Vagina (tissue), 2 donors: ENCODE measurements at places on chromosomes 11 and 22. TPM values are rescaled to one million over a fixed set of nuclear protein-coding genes. Genes with fewer than 3 reads are reported as not detected.
A peak's percentile ranks its signal among the peaks of the same experiment; 100 is the strongest.

NEFH gene
- 4.2 TPM for total RNA-seq

GRCh38 chr22:35253946-35254345 is 3.3 kb upstream of the HMGXB4 start:
- DNase-seq = no peak

NAALAD2 gene
- total RNA-seq = 0.98 TPM

DNA sequence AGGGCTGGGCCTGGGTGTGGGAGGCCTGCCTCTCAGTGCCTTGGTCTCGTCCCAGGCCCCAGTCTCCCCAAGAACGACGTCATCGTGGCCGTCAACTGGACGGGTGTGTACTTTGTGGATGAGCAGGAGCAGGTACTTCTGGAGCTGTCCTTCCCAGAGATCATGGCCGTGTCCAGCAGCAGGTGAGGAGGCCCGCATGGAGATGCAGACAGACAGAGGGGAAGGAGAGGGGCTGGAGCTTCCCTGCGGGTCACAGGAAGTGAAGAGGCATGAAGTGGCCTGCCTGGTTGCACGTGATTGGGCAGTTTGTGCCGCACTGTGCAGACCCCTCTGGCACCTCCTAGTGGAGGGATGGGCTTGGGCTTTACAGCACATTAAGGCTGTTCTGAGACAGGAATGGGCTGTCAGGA is 70.4 kb downstream of the MYO7A start:
- no peak for DNase-seq

DNA sequence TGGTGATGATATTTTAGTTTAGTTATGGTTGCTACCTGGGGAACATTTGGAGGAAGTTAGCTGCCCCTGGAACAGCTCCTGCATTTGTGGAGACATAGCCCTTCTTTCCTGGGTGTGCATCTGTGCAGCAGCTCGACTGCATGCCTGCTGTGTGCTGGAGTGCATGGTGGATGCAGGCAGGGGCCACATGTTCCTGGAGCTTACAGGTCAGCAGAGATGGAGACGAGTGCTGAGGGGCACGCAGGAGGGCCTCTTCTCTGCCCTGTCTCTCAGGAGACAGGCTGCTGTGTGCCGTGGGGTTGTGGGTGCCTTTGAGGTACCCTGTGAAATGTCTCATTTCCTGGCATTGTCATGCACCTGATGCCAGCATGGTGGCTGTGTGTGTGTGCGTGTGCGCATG is 87.5 kb downstream of the TBC1D22A start:
- peak; percentile 44 for DNase-seq

- DNase-seq = no peak
These were observed 7.3 kb upstream of the MCAM start for GRCh38 chr11:119324189-119324588.

- DNase-seq = no peak
These were observed 2.4 kb downstream of the CCS start for GRCh38 chr11:66595245-66595904.

DNA sequence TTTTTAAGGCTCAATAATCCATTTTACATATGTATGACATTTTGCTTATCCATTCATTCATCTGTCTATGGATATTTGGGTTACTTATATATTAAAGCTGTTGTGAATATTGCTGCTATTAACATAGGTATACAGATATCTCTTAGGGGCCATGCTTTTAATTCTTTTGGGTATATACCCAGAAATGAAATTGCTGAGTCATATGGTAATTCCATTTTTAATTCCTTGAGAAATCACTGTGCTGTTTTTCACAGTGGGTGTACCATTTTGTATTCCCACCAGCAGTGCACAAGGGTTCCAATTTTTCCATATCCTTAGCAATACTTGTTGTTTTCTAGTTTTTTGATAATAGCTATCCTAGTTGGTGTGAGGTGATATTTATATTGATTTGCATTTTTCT is 19.0 kb downstream of the PRMT3 start:
- no peak for DNase-seq

KCNJ4 gene
- not detected for total RNA-seq

GRCh38 chr11:79510960-79511359 is 70.1 kb upstream of the TENM4 start:
- DNase-seq = no peak

DNA sequence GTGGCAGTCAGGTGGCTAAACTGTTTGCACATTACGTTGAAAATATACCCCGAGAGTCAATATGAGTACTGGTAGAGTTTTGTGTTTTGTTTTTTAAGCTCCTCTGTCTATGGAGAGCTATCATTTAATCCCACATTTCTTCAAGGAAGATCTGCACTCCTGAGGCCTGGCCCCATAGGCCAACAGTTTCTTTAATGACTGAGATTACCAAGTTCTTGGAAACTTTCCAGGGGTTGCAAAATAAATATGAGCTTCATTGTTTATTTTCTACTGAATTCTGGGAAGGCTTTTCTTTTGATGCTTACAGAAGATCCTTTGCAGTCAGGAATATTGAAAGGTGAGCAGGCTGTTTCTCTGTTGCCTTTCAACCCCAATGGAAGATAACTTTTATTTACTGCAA is 452.0 kb downstream of the JRKL start:
- DNase-seq = no peak

DNA sequence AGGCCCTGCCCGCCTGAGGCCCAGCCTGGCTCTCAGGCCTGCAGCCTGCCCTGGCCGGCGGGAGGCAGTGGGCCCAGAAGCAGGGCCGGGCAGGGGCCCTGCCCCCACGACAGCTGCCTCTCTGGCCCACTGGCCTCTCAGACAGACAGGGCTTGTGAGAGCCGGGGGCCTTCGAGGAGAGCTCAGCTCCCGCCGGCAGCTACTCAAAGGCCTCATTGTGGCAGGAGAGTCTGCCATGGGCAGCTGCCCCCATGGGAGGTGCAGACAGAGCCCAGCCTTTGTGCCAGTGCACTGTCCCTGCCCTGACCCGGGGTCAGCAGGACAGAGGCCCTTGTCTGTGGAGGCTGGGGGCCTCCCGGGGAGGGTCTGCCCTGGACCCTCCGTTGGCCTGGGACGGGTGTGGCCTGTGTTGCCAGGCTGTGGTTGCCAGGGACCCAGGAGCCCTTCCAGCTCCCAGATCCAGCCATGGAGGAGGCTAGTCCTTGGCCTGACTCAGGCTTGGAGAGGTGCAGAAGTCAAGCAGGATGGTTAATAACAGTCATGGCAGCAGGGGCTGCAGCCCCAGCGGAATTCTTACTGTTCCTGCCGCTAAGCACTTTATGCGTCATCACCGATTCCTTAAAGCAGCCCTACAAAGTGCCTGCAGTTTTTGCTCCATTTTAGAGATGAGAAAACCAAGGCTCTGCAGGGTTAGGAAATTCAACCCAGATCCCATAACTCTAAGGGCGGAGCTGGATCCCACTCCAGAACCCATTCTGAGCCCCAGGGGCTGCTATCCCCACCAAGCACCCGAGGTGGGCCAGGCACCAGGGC is 12.5 kb downstream of the FLRT1 start:
- no peak for DNase-seq

DNA sequence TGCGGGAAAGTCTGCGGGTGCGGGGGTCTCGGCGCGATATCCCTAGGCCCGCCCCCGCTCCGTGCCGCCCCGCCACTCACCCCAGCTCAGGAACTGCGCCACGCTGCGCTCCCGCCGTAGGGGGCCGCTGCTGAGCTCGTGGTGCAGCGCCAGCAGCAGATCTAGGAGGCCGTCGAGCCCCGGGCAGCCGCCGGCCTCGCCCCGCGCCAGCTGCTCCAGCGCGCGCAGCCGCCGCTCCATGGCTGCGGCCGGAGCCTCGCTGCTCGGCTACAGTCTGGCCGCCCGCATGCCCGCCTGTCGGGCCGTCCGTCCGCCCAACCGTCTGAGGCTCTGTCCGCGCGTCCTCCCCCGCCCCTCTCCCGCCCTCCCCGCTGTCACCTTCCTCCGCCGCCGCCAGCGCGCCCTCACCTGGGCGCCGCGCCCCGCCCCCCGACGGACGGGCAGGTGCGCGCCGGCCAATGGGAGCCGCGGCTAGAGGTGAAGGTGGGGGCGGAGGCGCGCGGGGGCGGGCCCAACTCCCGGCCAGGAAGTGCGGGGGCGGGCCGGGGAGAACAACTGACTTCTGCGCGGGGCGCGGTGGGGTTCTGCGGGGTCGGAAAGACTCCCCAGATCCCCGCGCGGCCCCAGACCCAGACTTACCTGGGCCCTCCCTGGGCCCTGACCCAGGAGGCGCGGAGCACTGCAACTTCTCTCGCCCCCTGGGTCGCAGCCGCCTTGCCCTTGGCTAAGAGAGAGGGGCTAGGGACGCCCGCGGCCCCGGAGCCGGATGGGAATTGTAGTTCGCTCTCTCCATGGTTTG is at the start of gene CDC42BPG:
TSS of gene CDC42BPG (minus strand) at position 324 of the 799 bp plus-strand sequence. CDS start at position 240, 84 bp downstream.
- DNase-seq = no peak

DNA sequence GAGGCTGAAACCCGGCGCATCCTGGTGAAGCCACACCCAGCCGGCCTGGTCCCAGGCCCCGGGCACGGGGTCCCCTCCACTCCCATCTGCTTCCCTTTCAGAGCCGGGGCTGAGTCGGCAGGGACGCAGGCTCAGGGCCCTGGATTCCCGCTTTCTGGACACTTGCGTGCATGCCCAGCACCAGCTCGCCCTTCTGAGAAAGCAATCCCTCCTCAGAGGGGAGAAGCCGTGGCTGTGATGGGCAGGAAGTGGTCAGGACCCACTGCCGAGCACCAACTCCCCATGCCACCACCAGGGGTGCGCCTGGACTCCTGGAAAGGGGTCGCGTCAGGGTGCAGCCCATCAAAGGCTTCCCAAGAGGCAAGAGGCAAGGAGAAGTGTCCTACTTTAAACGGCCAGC is 15.1 kb downstream of the CDKN1C start:
- DNase-seq = no peak

CASP5 gene
- total RNA-seq = not detected

GRCh38 chr11:73331138-73331916 is 23.3 kb downstream of the ARHGEF17 start:
- no peak for DNase-seq

ADSL gene
- 41.0 TPM for total RNA-seq

DNA sequence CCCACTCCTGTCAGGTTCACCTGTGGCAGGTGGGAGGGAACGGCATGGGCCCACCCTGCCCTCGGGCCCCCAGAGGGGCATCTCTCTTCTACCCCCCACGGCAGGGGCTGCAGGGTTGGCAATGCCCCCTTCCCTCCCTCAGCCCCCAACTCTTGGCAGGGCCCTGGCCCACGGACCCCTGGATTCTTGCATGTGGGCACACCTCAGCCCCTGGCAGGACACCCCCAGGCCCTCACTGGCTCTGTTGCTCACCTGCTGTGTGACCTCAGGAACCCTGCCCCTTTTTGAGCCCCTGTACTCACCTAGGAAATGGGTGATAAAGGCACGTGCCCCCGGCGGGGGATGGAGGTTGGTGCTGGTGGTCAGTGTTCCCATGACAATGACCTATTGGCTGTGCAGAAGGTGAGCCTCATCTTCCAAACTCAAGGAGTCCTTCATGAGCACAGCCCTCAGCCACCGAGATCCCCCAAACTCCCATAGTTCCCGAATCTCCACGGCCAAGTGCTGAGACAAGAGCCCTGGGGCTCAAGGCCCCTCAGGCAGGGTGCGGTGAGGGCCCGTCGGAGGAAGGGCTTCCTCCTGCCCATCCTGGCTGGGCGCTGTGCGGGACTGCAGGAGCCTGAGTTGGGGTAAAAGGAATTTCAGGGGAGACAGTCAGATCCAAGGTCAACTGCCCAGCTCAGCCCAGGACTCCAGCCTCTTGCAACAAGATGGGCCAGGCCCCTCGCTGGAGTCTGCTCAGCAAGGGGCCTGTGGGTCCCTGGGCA is 198.2 kb downstream of the IGLL1 start:
- no peak for DNase-seq

DNA sequence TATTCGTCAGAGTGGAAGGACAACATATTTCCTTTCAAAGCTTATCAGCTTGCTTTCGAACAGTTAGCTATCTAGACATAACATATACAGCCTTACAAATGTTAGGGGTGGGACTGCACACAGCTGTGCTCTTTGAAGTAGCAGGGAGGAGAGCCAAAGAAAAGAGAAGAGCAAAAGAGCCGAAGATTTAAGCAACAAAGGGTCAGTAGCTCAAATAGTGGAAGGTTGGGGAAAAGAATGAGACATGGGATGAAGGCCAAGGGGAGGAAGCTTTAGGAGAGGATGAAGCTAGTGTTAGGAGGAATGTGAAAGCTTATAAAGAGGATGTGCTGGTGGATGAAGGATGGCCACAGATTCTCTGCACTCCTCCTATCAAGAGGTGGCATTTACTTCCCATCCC is 31.8 kb upstream of the IGSF22 start:
- no peak for DNase-seq

DNA sequence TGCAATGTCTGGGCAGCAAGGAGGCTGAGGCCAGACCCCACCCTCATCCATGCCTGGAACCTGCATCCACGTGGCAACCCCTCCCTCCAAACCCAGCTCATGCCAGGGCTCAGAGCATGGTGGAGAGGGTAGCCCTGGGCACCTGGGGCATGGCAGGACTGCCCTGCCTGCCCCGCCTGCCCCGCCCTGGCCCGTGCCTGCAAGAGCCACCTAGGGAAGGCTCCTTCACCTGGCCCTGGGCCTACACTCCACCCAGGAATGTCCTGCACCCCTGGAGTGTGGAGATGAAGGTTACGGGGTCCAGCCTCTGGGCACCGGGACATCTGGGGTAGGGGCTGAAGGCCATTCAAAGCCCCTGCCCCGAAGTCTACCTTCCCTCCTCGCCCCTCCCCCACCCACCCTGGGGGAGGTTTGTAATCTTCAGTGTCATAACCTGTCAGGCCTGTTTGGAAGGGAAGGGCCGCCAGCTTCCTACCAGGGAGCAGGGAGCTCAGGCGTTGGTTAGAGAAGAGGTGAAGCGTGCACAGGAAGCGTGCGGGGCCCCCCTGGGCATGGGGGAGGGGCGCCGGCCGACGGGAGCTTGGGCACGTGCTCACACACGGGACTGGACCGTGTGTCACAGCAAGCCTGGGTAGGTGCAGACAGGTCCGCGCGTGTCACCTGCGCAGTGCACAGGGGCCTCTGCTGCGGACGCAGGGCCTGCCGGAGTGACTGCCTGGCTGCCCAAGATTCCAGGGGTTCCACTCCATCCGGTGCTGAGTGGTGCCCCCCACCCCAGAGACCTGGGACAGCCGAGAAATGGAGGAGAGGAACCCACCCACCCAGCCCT is 30.7 kb upstream of the TH start:
- DNase-seq = no peak

DNA sequence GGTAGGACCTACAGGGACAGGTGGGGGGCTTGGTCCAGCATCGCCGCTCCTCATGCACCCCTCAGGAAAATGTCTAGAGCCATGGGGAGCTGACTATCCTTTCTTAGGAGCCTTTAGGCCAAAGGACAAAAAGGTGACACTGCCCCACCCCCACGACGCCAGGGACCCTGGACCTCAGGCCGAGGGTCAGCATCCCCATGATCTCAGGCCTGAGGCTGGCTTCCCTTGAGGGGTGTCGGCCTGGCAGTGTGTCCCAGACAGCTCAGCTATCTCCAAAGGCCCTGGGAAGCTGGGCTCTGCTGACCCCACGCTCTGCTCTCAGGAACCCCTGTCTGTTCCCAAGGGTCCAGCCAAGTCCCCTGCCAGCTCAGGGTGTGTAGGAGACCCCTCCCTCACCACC is 16.3 kb downstream of the MRGPRG start:
- DNase-seq = no peak

- DNase-seq = no peak
These were observed 120.9 kb upstream of the ZC3H12C start for GRCh38 chr11:109972181-109972715.
